A673 (cell line): ENCODE measurements at places on chromosomes 4 and X. TPM values are rescaled to one million over a fixed set of nuclear protein-coding genes. Genes with fewer than 3 reads are reported as not detected.

DNA sequence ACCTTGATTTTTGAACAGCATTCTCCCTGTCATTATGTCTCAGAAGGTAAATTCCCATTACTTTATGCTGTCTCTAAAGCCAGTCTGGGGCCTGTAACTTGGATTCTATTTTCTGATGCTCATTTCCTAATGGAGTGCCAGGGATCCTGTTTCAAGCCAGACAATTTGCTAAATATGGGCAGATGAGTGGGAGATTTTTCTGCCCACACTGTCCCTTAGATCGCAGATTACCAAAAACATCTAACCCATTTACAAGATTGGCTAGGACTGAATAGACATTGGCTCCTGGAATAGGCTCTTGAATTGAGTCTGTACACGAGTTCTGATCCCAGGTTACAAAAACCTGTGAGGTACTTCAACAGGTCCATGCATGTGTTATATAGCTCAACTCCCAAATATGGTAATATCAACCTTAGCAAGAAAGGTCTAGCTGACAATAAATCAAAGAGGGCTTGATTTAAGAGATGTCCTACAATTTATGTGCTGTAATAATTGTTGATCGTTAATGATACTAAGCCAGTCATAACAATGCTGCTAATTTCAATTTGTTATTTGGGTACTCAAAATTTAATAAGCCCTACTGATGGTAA, 5.7 kb downstream of the GPC3 start:
- H3K36me3 ChIP-seq: no peaks in the 10 kb centered on the region
- no peak for DNase-seq
- H3K4me3 ChIP-seq: no peak overlapping the region
- H3K27ac ChIP-seq: no peak overlapping the region
- H3K27me3 ChIP-seq: peaks cover 4% of the 10 kb centered on the region

Gene TAF7L
- total RNA-seq: 0.70 and 0.88 TPM in 2 replicates

Gene UGDH
- total RNA-seq: 52.5 and 62.1 TPM in 2 replicates

DNA sequence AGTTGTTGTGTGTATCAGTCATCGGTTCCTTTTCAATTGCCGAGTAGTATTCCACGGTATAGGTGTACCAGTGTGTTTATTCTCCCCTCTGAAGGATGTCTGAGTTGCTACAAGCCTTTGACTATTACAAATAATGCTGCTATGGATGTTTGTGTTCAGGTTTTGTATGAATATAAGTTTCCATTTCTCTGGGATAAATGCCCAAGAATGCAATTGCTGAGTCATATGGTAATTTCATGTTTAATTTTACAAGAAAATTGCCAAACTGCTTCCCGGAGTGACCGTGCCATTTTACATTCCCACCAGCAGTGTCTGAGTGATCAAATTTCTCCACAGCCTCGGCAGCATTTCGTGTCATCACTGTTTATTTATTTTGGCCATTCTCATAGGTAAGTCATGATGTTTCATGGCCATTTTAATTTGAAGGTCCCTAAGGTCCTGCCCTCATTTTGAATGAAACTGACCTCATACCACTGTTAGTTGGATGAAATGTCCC, 73.9 kb downstream of the IRF2 start:
- H3K27me3 ChIP-seq: no peaks in the 10 kb centered on the region
- no peak overlapping the region for H3K4me3 ChIP-seq
- H3K36me3 ChIP-seq: peaks cover 7% of the 10 kb centered on the region
- DNase-seq: peak; percentile 58

DNA sequence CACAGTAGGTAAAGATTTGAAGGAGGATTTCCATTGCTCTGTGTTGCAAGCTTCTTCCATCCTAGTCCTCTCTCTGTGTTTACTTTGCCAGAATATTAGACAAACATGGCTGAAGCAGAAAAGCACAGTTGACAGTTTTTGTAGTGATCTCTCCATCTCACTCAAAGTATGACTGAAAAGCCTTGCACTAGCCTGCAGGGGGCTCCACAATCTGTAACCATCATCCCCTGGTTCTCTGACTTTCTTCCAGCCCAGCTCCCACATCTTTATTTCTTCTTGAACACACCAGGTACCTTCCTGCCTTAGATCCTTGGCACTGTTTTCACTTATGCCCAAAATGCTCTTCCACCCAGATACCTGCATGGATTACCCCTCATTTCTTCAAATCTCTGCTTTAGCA, 34.1 kb upstream of the HHIP start:
- H3K4me1 ChIP-seq: no peaks in the 10 kb centered on the region
- no peaks in the 10 kb centered on the region for H3K36me3 ChIP-seq
- no peaks in the 10 kb centered on the region for H3K27me3 ChIP-seq

DNA sequence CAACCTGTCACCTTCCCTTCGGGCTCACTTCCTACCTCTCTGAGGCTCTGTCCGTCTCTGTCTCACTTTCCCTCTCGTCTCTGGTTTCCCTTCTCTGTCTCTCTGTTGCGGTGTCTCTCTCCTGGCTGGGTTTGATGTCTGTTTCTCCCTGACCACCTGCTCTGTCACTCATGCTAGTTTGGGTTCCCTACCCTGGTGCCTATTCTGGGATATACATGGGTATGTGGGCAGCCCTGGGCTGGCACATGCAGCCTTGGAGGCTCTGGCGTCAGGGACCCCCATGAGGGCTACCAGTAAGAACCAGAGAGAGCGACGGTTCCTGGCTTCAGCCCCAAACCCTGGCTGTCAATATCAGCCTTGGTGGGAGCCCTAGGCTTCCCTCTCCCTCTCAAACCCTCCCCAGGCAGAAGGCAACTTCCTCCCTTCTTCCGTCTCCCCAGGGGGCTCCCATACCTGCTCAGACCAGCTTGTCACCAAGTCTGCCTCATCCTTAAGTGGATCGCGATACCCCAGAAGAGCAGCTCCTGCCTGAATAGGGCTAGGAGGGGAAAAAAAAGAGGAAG, 314 bp downstream of the DNASE1L1 start:
- H3K27ac ChIP-seq: no peak overlapping the region
- no peaks in the 10 kb centered on the region for H3K27me3 ChIP-seq
- H3K4me1 ChIP-seq: no peaks in the 10 kb centered on the region
- H3K4me3 ChIP-seq: no peak overlapping the region
- no peaks in the 10 kb centered on the region for H3K36me3 ChIP-seq
- no peak for DNase-seq

Gene HMX1
- 0.15 and 0.26 TPM in 2 replicates for total RNA-seq

GRCh38 chr4:151408380-151408629, 671 bp upstream of the FHIP1A start:
- H3K4me3 ChIP-seq: peak overlapping the region; percentile 48
- H3K4me1 ChIP-seq: peaks cover 7% of the 10 kb centered on the region
- H3K27ac ChIP-seq: no peak overlapping the region
- H3K27me3 ChIP-seq: peaks cover 4% of the 10 kb centered on the region
- H3K36me3 ChIP-seq: no peaks in the 10 kb centered on the region

DNA sequence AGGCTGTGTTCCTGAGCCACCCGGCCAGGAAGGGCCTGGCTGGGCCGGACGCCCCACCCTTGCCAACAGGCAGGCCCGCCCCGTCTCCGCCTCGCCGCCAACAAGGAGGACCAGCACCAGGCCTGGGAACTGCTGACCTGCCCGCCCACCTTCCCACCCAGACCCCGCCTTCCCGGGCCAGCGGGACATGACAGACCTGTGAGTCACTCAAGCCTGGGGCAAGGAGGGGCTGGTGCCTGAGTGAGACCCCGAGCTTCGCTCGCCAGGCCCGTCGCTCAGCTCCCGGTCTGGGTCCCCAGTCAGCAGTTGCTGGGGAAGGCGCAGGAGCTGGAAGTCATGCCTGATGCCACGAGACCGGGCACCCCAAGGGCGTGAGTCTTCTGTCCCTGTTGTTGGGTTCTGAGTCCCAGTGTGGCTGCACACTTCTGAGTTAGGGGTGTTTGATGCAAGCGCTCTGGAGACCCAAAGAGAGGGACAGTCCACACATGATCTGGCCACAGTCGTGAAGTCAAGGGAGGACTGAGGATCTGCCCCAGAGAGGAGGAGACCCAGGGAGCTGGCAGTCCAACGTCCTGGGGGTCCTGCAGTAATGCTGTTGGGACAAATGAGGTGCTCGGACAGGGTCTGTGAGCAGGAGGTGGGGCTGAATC, at the start of gene DNASE1L1:
TSS of gene DNASE1L1 (minus strand) at position 33 of the 650 bp plus-strand sequence. CDS start 3,686 bp downstream, outside the sequence.
- H3K36me3 ChIP-seq: no peaks in the 10 kb centered on the region
- H3K27ac ChIP-seq: no peak within 1 kb of the TSS
- no peak within 1 kb of the TSS for H3K4me3 ChIP-seq
- H3K4me1 ChIP-seq: no peaks in the 10 kb centered on the region

DNA sequence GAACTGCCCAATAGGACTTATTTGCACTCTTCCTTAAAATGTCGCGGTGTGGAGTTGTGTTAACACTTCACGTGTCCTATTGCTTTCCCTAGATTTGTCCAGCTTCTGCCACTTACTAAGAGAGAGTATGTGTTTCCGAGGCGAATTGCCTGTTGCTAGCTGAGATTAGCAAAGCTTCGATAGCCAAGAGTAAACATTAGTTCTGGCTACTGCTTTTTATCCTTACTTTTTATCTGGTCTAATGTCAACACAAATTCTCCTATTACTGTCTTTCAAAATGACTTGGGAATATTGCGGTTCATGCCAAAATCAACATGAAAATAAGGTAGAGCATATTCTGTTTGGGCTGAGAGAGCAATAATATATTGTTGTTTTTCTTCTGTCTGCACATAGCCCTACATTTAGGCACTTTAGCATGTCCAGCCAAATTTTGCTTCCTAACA, 90.4 kb upstream of the VEGFC start:
- H3K27ac ChIP-seq: no peak overlapping the region
- peaks cover 3% of the 10 kb centered on the region for H3K4me1 ChIP-seq
- no peaks in the 10 kb centered on the region for H3K36me3 ChIP-seq
- peaks cover 35% of the 10 kb centered on the region for H3K27me3 ChIP-seq

Gene CXCL8
- 2.5 and 2.7 TPM in 2 replicates for total RNA-seq

- H3K4me1 ChIP-seq: peaks cover 9% of the 10 kb centered on the region
- H3K27ac ChIP-seq: no peak overlapping the region
- peak; percentile 42 for DNase-seq
- H3K4me3 ChIP-seq: no peak overlapping the region
- H3K27me3 ChIP-seq: no peaks in the 10 kb centered on the region
Measured at GRCh38 chrX:1244164-1245076, 24.2 kb upstream of the CSF2RA start.

Gene FGB
- total RNA-seq: not detected in 2 replicates

- no peak for DNase-seq
- no peak overlapping the region for H3K4me3 ChIP-seq
- H3K4me1 ChIP-seq: peaks cover 6% of the 10 kb centered on the region
- H3K27me3 ChIP-seq: no peaks in the 10 kb centered on the region
Measured at GRCh38 chr4:150997141-150997540, 17.9 kb downstream of the LRBA start.

Gene SCML2
- total RNA-seq: 13.9 and 14.6 TPM in 2 replicates

DNA sequence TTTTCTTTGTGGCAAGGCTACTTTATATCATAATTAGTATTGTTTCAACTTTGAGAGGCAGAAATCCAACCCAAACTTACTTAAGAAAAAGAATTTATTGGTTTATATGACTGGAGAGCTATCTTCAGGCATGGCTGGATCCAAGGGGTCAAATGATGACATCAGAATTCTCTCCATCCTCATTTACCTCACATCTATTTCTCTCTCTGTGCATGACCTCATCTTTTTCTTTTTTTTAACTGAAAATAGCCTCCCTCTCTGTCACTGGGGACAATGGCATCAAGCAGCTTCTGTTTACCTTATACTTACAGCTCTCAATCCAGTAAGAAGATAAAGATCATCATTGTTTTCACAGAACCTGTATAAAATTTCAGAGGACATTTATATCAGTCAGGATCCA, 12.0 kb upstream of the EXOC1L start:
- no peaks in the 10 kb centered on the region for H3K27me3 ChIP-seq
- no peak overlapping the region for H3K4me3 ChIP-seq
- H3K36me3 ChIP-seq: no peaks in the 10 kb centered on the region
- H3K27ac ChIP-seq: no peak overlapping the region
- H3K4me1 ChIP-seq: no peaks in the 10 kb centered on the region

Gene ANKRD50
- total RNA-seq: 16.7 and 18.4 TPM in 2 replicates

GRCh38 chrX:36609616-36610585, 398.3 kb upstream of the FAM47C start:
- no peak overlapping the region for H3K27ac ChIP-seq
- H3K4me3 ChIP-seq: no peak overlapping the region
- H3K27me3 ChIP-seq: no peaks in the 10 kb centered on the region

Gene GSPT2
- total RNA-seq: 14.1 and 14.4 TPM in 2 replicates

DNA sequence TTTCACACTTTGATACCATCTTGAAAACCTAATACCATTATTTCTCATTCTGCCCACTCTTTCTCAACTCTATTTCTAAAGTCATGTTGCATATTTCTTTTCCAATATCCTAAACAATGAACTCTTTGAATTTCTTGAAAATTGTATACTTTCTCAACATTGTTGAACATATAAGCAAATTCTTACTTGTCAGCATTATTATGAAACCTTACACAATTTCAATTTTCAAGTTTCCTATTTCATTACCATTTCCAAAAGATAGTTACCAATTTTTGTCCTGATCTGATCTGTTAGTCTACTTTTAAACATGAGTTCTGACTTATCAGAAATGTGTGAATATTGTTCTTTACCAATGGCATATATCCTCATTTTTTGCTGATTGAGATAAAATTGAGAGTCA, 806.3 kb upstream of the IGFBP7 start:
- no peak overlapping the region for H3K4me3 ChIP-seq
- no peak overlapping the region for H3K27ac ChIP-seq
- H3K27me3 ChIP-seq: no peaks in the 10 kb centered on the region
- no peaks in the 10 kb centered on the region for H3K36me3 ChIP-seq
- DNase-seq: no peak

- no peaks in the 10 kb centered on the region for H3K27me3 ChIP-seq
- no peak overlapping the region for H3K4me3 ChIP-seq
- H3K4me1 ChIP-seq: peaks cover 23% of the 10 kb centered on the region
- peak; percentile 88 for DNase-seq
- no peaks in the 10 kb centered on the region for H3K36me3 ChIP-seq
Measured at GRCh38 chr4:48698029-48698971, 81.8 kb downstream of the FRYL start.

DNA sequence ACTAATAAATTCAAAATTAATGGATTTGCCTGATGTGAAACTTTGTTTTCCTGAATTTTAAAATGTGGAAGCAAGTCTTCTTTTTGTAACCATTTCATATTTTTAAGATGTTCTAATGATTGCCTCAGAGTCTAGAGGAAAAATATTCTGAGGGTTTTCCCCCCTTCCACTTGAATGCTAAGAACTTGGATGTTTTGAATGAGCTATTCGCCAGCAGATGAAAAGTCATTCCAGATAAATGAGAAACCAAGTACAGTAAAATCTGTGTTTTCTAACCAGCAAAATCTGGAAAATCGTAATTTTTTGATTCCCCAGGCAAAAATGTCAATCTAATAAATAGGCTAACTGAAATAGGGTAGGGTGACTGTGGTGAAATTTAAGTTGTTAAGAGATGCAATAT, 45.6 kb downstream of the SLIT2 start:
- no peaks in the 10 kb centered on the region for H3K36me3 ChIP-seq
- H3K27ac ChIP-seq: no peak overlapping the region
- H3K4me3 ChIP-seq: no peak overlapping the region
- H3K4me1 ChIP-seq: peaks cover 11% of the 10 kb centered on the region
- no peak for DNase-seq

- no peaks in the 10 kb centered on the region for H3K27me3 ChIP-seq
- no peak overlapping the region for H3K4me3 ChIP-seq
- DNase-seq: no peak
- no peak overlapping the region for H3K27ac ChIP-seq
- no peaks in the 10 kb centered on the region for H3K36me3 ChIP-seq
Measured at GRCh38 chrX:16516232-16516876, 133.6 kb upstream of the S100G start.
